ENCODE measurements at places on chromosomes 5 and 9. TPM values are rescaled to one million over a fixed set of nuclear protein-coding genes. Genes with fewer than 3 reads are reported as not detected.

DNA sequence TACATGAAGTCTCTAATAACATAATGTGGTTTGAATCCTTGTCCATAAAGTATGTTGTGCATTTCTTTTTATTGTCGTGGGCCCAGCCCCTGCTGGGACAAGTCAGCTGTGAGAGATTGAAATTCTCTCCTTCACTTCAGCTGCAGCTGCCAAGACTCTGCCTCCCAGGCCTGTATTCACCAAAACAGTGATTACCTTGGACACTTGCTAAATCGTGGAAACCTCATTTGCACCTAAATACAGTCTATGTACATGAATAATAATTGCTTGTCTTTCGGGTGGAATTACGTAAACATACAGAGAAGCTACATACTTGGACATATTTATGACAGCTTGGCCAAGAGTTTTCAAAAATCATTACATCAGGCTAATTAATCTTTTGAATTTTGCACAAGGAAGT is 898.5 kb upstream of the SEMA6A start:
- H3K4me3 ChIP-seq: no peak overlapping the region
- H3K36me3 ChIP-seq: no peaks in the 10 kb centered on the region
- no peak overlapping the region for H3K27ac ChIP-seq
- no peaks in the 10 kb centered on the region for H3K4me1 ChIP-seq
- DNase-seq: no peak
- no peaks in the 10 kb centered on the region for H3K27me3 ChIP-seq

GRCh38 chr5:149611326-149611725 is 30.0 kb downstream of the ARHGEF37 start:
- H3K4me3 ChIP-seq: no peak overlapping the region
- no peak overlapping the region for H3K27ac ChIP-seq
- H3K4me1 ChIP-seq: peaks cover 16% of the 10 kb centered on the region

Gene ZNF366
- not detected for total RNA-seq

DNA sequence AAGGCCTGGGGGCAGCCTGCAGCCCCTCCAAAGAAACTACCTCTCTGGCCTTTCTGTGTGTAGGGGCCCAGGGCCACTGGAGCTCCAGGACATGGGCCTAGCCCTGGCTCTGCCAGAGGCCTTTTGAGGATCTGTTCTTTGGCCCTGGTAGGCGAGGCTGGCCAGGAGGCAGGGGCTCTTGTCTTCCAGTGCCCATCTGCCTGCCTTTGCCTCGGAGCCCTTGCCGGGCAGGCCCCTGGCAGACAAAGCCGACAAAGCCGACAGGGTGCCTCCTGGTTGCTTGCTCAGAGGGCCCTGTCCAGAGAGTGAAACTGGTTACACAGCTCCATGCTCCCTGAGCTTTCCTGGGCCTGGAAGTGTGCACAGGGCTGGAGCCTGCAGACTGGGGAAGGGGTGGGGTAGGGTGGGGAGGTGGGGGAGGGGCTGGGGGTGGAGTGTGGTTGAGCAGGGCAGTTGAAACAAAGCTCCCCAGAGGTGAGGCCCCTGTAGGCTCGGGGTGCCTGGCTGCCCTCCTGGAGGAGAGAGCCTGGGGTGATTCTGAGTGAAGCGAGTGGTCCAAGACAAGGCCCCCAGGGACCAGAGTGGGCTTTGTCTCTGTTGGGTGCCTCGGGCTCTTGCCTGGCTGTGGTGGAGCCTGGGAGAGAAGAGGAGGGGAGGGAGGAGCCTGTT is 29.3 kb downstream of the PTPA start:
- H3K4me3 ChIP-seq: peak overlapping the region; percentile 82
- no peaks in the 10 kb centered on the region for H3K27me3 ChIP-seq
- H3K27ac ChIP-seq: peak overlapping the region; percentile 92

- DNase-seq: no peak
- no peak overlapping the region for H3K4me3 ChIP-seq
- no peaks in the 10 kb centered on the region for H3K36me3 ChIP-seq
- no peaks in the 10 kb centered on the region for H3K27me3 ChIP-seq
Observed at GRCh38 chr9:83027153-83027891, 35.6 kb downstream of the RASEF start.

GRCh38 chr5:122774519-122774860 is 390 bp upstream of the SNX2 start:
- no peaks in the 10 kb centered on the region for H3K36me3 ChIP-seq
- peak overlapping the region; percentile 95 for H3K4me3 ChIP-seq
- H3K4me1 ChIP-seq: peaks cover 30% of the 10 kb centered on the region
- peaks cover 6% of the 10 kb centered on the region for H3K27me3 ChIP-seq
- DNase-seq: no peak
- H3K27ac ChIP-seq: peak overlapping the region; percentile 47

- H3K4me1 ChIP-seq: peaks cover 5% of the 10 kb centered on the region
- DNase-seq: no peak
- no peak overlapping the region for H3K4me3 ChIP-seq
Observed at GRCh38 chr9:4287886-4288588, 11.8 kb downstream of the GLIS3 start.

Gene RAD23B
- total RNA-seq: 138 TPM

DNA sequence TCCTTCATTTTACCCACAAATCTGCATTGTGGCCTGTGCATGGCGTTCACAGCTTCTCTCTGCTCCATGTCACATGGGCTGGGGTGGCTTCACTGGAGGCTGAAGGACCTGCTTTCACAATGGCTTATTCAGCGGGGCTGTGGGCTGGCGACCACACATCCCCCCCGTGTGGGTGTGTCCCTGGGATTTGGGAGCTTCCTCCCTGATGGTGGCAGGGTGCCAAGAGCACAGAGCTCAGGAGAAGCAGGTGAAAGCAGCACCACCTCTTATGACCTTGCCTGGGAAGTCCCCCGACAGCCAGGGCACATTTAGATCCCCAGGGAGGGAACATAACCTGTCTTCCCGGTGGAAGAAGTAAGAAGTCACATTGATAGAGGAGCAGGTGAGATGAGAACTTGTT is 5.0 kb upstream of the MED10 start:
- H3K4me3 ChIP-seq: no peak overlapping the region
- H3K27me3 ChIP-seq: peaks cover 20% of the 10 kb centered on the region
- DNase-seq: no peak
- no peak overlapping the region for H3K27ac ChIP-seq

- H3K4me3 ChIP-seq: no peak overlapping the region
- H3K27ac ChIP-seq: no peak overlapping the region
- H3K27me3 ChIP-seq: no peaks in the 10 kb centered on the region
- H3K36me3 ChIP-seq: no peaks in the 10 kb centered on the region
- DNase-seq: no peak
Observed at GRCh38 chr9:106637486-106637885, 225.5 kb upstream of the ZNF462 start.

- DNase-seq: no peak
- H3K27ac ChIP-seq: no peak overlapping the region
- H3K36me3 ChIP-seq: no peaks in the 10 kb centered on the region
- peaks cover 7% of the 10 kb centered on the region for H3K27me3 ChIP-seq
Observed at GRCh38 chr9:126173929-126174328, 152.7 kb upstream of the MVB12B start.

DNA sequence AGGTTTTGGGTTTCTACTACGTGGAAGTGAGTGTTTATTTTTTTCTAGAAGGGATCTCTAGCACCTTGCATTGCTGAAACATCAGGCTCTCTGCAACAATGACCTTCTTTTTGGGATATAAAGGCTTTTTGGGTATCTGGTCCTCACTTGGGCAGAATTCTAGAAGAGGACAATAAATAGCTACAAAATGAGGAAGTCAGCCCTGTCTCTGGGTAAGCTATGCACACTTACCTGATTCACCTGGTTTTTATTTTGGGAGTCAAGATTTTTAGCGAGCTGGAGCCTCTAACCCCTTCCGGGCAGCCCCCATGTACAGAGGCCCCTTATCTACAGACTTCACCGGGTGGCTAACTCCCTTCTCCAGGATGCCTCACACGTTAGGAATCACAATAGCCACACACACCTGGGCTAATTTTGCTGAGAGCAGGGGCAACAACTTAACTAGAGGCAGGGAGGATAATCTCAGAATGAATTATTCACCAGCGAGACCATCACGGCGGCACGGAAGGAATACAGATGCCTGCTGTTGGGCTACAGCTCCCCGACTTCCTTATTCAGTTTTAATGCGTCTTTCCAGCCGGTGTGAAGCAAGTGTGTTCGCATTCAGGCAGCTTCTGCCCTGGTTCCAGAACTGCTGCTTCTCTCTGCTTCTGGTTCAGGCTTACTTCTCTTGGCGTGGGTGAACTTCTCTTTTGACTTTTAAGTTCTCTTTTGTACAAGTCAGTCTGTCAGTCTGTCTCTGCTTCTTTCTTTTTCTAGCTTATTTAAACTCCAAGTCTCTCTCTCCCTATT is 341.0 kb upstream of the PANK3 start:
- no peak for DNase-seq
- H3K4me3 ChIP-seq: no peak overlapping the region
- H3K27ac ChIP-seq: no peak overlapping the region
- no peaks in the 10 kb centered on the region for H3K36me3 ChIP-seq
- no peaks in the 10 kb centered on the region for H3K4me1 ChIP-seq

Gene IFNK
- not detected for total RNA-seq

DNA sequence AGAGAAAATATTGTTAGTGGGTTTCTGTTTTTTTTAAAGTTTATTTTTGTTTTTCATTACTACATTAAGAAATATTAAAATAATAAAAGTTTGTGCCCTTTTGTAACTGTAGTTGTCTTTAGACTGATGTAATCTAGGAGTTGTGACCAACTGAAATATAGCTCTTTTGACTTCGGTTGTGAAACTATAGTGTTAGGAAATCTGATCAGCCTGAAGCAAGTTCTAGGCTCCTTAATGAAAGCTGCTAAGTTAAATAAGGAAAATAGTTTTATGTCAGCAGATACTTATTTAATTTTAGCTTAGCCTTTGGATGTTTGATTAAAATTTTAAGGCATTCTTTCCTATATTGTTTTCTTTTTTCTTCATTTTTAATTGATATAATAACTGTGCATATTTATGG is 14.2 kb downstream of the AP3S1 start:
- peaks cover 17% of the 10 kb centered on the region for H3K4me1 ChIP-seq
- no peak overlapping the region for H3K4me3 ChIP-seq
- no peak overlapping the region for H3K27ac ChIP-seq
- H3K36me3 ChIP-seq: no peaks in the 10 kb centered on the region
- H3K27me3 ChIP-seq: peaks cover 4% of the 10 kb centered on the region
- DNase-seq: no peak

DNA sequence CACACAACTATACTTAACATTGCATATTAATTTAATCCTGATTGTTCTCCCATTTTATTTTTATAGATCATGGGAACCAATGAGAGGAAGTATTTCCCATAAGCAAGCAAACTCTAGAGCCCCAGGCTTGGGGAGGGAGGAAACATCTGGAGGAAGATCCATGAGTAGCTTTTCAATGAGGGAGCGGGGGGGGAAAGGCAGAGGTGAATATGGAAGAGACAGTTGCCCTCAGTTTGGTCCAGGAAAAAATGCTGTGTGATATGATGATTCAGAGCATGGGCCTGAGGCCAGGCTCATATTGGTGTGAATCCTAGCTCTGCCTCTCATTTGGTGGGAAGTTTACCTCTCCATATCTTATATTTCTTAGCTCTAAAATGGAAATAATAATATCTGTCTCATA is 42.2 kb upstream of the ALDOB start:
- no peaks in the 10 kb centered on the region for H3K36me3 ChIP-seq
- no peak for DNase-seq
- H3K27ac ChIP-seq: no peak overlapping the region
- H3K4me1 ChIP-seq: no peaks in the 10 kb centered on the region
- peaks cover 8% of the 10 kb centered on the region for H3K27me3 ChIP-seq

DNA sequence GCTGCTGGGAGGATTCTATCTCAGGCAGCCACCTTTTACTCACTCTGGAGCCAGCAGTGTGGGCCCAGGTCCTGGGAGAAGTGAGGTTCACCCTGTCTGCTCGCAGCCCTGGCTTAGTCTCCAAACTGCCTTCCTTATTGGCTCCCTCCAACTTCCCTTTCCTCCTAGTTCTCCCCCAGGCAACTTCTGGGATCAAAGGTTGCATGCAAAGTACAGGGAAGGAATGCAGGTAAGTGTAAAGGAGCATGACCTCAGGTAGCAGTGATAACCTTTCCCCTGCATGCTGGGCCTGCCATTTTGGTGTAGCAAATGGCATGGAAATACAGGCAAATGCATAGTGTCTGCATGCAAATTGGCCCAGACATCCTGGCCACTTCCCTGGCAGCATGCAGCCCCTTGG is 53.8 kb upstream of the ARAP3 start:
- no peak overlapping the region for H3K27ac ChIP-seq
- H3K27me3 ChIP-seq: no peaks in the 10 kb centered on the region
- no peak overlapping the region for H3K4me3 ChIP-seq

- no peak overlapping the region for H3K4me3 ChIP-seq
- no peak for DNase-seq
- no peaks in the 10 kb centered on the region for H3K36me3 ChIP-seq
- H3K4me1 ChIP-seq: no peaks in the 10 kb centered on the region
- no peak overlapping the region for H3K27ac ChIP-seq
Observed at GRCh38 chr5:35393901-35394300, 163.6 kb upstream of the PRLR start.

GRCh38 chr9:16271967-16272366 is 598.5 kb downstream of the BNC2 start:
- no peak overlapping the region for H3K4me3 ChIP-seq
- H3K27me3 ChIP-seq: no peaks in the 10 kb centered on the region
- no peaks in the 10 kb centered on the region for H3K36me3 ChIP-seq
- no peak overlapping the region for H3K27ac ChIP-seq

DNA sequence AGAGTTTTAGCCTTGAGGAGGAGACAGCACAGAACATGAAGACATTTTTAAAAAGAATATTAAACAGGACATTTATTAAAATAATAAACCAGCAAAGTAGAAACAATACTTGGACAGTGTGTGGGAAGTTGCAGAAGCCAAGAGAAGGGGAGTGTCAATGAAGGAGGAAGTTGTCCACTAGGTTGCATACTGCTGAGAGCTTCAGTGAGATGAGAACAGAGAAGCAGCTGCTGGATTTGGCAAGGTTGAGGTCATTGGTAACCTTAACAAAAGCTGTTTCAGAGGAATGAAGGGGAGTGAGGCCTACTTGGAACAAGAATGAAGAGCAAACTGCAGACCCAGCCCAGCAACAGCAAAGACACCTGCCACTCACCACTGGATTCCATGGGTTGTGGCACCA is 11.4 kb downstream of the BHMT start:
- H3K27me3 ChIP-seq: peaks cover 2% of the 10 kb centered on the region
- H3K27ac ChIP-seq: no peak overlapping the region

- H3K27ac ChIP-seq: no peak overlapping the region
- no peaks in the 10 kb centered on the region for H3K27me3 ChIP-seq
- DNase-seq: no peak
- H3K36me3 ChIP-seq: no peaks in the 10 kb centered on the region
- no peaks in the 10 kb centered on the region for H3K4me1 ChIP-seq
Observed at GRCh38 chr5:100311806-100312205, 223.4 kb upstream of the FAM174A start.

GRCh38 chr5:119269061-119269944 is 86.5 kb upstream of the TNFAIP8 start:
- H3K4me1 ChIP-seq: peaks cover 68% of the 10 kb centered on the region
- H3K36me3 ChIP-seq: peaks cover 17% of the 10 kb centered on the region
- H3K4me3 ChIP-seq: peak overlapping the region; percentile 99
- no peak for DNase-seq
- peak overlapping the region; percentile 97 for H3K27ac ChIP-seq
- no peaks in the 10 kb centered on the region for H3K27me3 ChIP-seq

Gene PCDHGB5
- total RNA-seq: 0.56 TPM

All from activated T-helper 1 cell treated with anti-CD3 and anti-CD28 coated beads, Interleukin-12 subunit alpha, Interleukin-12 subunit beta, Interleukin-2, Interleukin-4 antibody, amounts not matched to agents 30 ng/mL and 10 ng/mL and 1 ng/mL, durations not matched to agents 14 hours and 24 hours and 36 hours (primary cell).